HepG2 (cell line): ENCODE measurements at places on chromosomes 1 and 21.

GRCh38 chr1:159944623-159945455 is 574 bp downstream of the IGSF9 start:
- no peak for DNase-seq

- DNase-seq: no peak
Measured at GRCh38 chr1:70277875-70278274, 56.7 kb downstream of the SRSF11 start.

- no peak for DNase-seq
Measured at GRCh38 chr1:214143006-214143992, 137.7 kb upstream of the SMYD2 start.

DNA sequence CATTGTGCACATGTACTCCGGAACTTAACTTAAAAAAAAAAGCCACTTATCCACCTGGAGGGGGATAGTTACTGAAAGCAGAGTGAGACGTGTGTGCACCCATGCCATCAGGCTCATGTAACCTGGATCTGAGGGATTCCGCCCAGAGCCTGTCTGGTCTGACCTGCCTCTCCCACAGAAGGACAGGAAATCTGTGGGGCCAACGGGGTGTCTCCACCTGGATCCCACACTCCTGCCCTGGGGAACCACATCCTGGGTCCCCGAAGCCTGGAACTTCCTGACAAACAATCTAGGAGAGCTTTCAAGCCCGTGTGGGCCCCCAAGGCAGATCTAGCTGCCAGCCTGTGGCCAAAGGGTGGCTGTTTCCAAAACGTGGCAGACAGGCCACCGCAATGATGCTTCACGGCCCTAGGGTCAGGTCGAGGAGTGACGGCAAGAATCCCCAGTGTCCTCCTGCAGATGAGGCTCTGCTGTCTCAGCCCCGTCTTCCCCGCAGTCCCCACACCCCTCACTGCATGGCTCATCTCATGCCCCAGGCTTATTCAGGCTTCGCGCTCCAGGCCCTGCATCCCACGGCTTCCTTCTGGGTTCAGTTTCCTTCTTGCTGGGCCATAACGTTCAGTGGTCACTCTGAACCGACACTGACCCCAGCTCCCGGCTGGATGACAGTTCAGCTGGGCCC is 21.0 kb upstream of the PCBP3 start:
- no peak for DNase-seq

DNA sequence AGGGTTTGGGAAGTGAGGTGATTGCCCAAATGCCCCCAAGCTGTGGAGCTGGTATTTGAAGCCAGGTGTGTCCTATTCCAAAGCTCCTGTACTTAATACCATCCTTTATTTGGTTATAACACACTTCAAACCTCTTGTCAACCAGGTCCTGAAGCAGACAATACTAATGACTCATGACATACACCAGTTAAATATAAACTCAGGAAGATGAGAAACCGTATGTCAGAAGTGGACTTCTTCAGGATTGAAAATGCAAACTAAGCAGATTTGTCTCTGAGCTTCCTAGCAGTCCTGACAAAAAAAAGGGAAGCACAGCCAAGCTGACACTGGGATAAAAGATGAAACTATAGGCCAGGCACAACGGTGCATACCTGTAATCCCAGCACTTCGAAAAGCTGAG is 70.6 kb downstream of the ALPL start:
- peak; percentile 21 for DNase-seq

GRCh38 chr1:19166066-19166465 is 44.0 kb downstream of the UBR4 start:
- no peak for DNase-seq
